ENCODE measurements at places on chromosomes 2 and 18.

DNA sequence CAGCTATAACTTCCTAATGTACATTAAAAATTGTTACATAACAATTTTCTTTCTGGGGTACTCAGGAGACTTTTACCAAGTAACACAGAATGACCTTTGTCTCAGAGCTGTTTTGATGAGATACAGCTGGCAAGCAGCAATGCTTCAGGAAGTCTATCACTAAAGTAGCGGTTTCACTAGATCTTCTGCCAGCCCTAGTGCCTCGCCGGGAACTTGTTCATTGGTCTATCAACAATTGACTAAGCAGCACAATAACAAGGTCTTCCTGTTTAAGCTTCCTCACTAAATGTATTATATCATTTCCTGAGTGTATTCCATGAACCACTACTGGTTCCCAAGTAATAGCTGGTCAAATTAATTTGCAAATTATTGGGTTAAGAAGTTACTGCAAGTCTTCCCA lies 69.2 kb downstream of the TRIP12 start:
- DNase-seq, result no peak

- DNase-seq, result no peak
Measured at GRCh38 chr2:208793434-208793833, 386.8 kb downstream of the PTH2R start.

DNA sequence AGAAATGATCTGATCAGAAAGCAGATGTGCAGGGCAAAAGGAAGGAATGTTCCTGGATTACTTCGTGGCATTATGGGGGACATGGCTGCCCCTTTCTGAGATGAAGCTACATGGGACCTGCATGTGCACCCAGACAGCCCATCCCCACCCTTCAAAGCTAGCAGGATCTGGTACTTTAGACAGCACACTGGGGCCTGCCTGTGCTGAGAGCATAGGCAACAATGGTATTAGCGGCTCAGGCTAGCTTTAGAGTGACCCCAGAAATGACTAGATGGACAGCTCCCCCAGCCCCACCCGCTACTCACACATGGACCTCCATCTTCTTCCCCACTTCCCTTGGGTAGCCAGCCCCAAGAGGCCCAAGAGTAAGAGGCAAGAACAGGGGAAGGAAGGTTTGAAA lies 61.5 kb upstream of the NFE2L2 start:
- DNase-seq, result no peak

- no peak for DNase-seq
Measured at GRCh38 chr18:649341-649740, 8.1 kb upstream of the TYMS start.

GRCh38 chr18:54515149-54515548 lies 75.9 kb upstream of the DYNAP start:
- no peak for DNase-seq

DNA sequence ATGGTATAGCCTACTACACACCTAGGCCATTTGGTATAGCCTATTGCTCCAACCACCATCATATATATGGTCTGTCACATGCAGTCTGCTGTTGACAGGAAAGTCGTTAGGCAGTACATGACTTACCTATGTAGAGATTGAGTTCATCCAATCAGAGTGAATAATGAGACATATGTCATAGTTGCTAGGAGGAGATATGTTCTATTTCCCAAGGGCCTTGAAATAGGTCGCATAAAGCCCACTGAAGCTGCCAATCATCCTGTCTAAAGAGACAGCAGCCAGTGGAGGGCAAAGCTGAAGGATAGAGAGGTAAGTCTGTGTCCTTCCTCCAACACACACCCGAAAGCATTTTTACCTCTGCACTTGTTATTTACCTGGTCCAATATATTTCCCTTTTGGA lies 263.4 kb downstream of the PTPRM start:
- DNase-seq, result no peak

DNA sequence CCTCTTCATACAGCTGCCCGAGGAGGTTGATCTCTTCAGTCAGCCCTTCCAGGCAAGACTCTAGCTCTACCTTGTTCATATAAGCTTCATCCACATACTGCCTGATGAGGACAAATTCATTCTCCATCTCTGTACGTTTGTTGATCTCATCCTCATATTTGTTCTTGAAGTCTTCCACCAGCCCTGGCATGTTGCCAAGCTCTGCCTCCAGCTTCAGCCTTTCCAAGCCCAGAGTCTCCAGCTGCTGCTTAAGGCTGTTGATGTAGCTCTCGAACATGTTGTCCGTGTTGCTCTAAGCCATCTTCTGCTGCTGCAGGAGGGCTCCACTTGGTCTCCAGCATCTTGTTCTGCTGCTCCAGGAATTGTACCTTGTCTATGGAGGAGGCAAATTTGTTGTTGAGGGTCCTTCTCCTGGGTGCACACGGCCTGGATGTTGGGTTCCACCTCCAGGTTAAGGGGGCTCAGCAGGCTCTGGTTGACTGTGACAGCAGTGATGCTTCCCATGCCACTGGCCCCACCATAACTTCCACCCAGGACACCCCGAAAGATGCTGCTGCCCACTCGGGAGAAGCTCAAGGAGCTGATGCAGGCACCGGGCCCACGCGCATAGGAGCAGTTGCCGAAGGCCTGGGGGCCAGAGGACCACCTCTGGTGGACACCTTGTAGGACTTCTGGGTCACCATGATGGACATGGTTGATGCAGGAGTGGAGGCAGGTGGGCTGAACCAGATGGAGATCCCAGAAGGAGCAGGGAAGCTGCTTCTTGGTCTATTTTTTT lies 30.3 kb downstream of the ICA1L start:
- no peak for DNase-seq

GRCh38 chr2:98693477-98693876 lies 37.5 kb downstream of the MGAT4A start:
- no peak for DNase-seq

DNA sequence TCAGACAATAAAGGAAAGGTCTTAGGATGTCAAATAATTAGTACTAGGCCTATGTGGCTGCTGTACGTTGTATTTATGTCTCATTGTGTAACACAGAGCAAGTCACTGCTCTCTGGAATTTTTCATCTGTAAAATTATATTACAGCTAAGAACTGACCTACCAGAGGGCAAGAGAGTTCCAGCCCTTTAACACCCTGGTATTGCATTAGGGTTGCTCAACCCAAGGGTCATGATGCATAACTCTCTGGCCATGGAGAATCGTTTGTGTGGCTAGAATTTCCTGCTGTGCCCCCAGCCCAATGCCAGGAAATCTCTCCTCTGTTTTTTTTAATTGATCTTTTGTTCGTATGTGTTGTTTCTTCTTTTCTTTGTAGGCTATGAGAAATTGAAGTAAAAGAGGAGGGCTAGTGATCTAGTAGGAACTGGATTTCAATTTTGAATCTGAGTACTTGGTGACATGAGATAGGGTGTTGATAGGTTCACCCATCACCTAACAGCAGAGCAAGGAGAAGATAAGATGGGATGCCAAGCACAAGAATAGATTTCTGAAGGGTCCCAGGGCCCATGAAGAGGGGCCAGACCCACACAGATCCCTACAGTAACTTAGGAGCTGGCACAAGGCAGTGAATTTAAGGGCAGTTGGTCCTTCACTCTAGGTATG lies 571.2 kb upstream of the TNP1 start:
- no peak for DNase-seq

DNA sequence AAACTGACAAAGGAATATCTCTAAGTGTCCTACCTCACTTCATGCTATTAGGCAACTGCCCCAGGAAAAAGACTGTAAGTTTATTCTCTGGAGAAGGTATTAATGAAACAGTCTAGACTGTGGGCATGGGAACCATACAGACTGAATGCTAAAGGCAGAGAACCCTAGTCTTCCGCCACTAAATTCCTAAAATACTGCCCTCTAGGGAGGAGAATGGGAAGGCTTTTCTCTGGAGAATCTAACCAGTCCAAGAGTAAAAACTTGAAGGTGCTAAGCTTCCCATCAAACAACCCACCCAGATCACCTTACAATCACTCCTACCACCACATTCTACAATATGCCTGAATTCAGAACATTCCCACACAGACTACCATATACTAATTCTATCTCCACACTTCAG lies 3.4 kb downstream of the SRBD1 start:
- no peak for DNase-seq

- DNase-seq, result no peak
Measured at GRCh38 chr2:164688896-164689419, 67.7 kb upstream of the GRB14 start.

- no peak for DNase-seq
Measured at GRCh38 chr18:48569139-48569914, 30.5 kb downstream of the CTIF start.

- DNase-seq, result no peak
Measured at GRCh38 chr18:67511840-67512239, 4.7 kb downstream of the DSEL start.

DNA sequence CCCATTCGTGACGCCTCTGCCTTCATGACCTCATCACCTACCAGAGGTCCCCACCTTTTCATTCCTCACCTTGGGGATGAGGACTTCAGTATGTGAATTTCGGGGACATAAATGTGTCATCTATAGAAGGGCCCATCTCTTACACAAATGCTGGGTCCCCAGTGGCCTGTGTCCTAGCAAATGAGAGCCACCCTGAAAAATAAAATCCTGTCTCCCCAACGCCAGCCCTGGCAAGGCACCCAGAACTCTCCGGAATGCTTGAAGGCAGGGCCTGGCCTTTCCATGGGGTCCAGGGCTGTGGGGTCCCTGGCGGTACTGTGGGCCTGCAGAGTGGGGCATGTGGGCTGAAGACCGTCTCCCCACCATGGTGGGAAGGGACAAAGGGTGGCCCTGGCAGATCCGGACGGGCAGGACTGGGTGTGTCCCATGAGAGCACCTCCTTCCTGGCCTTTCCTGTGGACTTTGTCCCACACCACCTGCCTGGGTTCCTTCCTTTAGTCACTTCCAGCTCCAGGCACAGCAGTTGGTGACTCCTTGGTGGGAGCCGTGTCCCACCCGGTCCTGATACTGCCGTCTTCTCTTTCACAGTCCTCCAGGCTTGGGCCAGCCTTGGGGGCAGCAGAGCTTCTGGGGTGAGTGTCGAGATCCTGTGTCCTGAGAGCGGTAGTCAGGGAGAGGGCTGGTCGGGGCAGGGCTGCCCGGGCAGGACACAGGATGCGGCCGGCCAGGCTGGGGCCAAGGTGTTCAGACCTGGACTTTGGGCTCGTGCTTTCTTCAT lies 18.6 kb downstream of the CAPN10 start:
- DNase-seq, result no peak

DNA sequence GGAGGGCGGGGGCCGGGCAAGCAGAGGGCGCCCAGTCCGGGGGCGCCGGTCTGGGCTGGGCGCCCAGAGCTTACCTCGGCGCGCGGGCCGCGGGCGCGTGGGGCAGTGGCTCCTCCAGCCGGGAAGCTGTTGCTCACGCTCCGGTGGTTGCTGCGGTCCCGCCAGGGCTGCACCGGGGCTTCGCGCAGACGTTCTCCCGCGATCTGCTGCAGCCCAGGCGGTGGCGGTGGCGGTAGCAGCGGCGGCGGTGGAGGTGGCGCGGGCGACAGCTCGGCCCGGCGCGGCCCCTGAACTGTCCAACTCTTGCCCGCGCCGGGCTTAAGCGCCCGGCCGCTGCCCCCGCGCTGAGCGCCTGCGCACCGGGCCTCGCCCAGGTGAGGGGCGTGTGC lies 391 bp downstream of the ZNF385B start:
- no peak for DNase-seq

DNA sequence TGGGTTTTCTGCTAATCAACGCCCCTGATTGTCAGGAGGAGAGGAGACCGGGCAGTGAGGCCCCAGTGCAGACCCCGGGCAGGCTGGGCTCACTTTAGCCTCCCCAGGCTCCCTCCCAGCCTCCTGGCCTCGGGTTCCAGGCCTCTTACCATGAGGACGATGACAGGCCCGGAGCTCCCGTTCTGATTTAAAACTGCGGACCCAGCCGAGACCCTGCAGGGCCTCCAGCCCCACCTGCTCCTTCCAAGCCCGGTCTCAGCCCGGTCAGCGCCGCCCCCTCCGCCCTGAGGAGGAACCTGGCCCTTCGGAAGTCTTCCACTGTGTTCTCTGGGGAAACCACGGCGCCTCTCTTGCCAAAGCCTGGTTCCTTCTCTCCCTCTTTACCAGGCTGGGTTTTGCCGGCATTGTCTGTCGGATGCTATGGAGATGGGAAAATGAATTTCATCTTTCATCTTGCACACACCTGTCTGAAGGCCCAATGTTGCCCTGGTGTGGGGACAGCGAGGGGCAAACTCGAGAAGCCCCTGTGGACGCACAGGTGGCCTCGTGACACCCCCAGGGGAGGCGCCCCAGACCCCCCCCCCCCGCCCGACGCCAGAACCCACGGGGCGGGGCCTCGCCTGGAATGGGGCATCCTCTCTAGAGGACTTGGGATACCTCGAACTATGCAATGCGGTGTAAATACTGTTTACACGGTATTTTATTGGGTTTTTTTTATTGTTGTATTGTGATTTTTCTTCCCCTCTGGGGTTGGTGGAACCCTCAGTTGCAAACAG lies 37.7 kb upstream of the CTDP1 start:
- no peak for DNase-seq

Data from stimulated activated CD8-positive, alpha-beta memory T cell treated with anti-CD3 and anti-CD28 coated beads, Interleukin-15, amount 100 ng/mL, for 4 hours (primary cell).